ENCODE measurements at places on chromosomes 13 and 19.

DNA sequence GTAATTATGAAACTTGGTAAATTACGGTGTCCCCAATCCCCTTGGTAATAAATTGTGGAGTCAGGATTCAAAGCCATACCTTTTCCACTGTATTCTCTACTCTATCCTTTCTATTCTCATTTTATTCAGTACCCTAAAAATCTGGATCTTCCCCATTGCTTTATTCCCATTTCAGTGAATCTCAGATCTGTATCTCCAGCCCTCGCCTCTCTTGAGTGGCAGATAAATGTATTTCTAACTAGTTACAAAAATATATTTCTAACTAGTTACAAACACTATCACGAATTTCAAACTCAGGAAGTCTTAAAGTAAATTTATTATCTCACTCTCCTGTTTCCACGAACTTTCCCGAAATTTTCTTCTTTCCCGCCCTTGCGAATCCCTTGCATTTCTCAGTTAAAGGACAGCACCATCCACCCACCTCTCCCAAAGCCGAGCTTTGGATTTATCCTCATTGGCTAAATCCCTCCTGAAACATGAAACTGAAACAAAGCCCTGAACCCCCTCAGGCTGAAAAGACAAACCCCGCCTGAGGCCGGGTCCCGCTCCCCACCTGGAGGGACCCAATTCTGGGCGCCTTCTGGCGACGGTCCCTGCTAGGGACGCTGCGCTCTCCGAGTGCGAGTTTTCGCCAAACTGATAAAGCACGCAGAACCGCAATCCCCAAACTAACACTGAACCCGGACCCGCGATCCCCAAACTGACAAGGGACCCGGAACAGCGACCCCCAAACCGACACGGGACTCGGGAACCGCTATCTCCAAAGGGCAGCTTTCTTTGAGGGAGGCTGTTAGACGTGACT, 164.3 kb upstream of the PABPC3 start:
- no peak for DNase-seq

GRCh38 chr13:107373551-107373950, 805.6 kb upstream of the ARGLU1 start:
- DNase-seq = peak; percentile 70

GRCh38 chr13:72534951-72535640, 192.3 kb downstream of the MZT1 start:
- no peak for DNase-seq

- peak; percentile 13 for DNase-seq
These were observed 10.7 kb downstream of the ELF1 start for GRCh38 chr13:41008349-41008980.

- no peak for DNase-seq
These were observed 140.8 kb downstream of the MIPEP start for GRCh38 chr13:23748109-23748990.

DNA sequence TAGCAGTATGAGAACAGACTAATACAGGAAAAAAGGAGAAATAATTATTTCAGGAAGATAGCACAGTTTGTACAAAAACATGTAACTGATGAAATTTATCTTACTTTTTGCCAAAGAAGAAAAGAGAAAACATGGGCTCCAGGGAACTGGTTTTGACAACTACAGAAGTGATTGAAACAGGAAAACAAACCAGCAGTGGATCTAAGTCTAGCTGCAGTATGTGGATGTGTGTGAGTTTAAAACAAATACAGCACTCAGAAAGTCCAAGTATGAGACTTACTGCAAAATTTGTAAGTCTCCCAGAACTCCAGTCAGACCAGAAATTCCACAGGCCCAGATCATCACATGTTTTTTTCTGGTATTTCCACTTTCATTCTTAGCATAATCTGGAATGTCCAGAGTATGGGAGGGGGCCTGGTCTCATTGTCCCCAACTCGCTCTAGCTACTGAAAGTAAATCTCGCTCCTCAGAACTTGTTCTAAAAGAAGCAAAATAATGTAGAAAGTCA, 259.5 kb downstream of the NHLRC3 start:
- DNase-seq = peak; percentile 16

DNA sequence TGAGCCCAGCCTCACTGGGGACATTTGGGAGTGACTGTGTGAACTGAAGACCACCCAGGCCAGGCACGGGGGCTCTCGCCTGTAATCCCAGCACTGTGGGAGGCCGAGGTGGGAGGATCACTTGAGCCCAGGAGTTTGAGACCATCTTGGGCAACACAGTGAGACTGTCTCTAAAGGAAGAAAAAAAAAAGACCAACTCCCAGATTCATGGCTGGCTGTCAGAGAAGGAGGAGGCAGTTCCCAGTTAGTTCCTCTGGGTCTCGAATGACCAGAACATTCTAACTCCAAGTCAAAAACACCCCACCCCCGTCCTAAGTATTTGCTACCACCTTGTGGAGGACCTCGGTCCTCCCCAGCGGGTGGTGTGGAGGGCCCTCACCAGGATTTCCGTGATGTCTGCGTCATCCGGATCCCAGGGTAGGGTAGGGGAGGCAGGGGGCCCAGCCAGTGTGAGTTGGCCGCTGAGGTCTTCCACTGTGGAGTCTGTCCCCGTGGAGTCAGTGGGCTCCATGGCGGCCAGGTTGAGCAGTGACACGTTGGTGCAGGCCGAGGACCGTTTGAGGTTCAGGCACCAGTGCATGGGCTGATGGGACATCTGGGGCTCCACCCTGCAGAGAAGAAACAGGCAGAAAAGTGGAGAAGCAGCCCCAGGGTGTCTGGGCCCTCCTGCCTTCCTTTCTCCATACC, 1.3 kb downstream of the TSKS start:
- peak; percentile 14 for DNase-seq
